ENCODE measurements at places on chromosomes 7 and 10.

DNA sequence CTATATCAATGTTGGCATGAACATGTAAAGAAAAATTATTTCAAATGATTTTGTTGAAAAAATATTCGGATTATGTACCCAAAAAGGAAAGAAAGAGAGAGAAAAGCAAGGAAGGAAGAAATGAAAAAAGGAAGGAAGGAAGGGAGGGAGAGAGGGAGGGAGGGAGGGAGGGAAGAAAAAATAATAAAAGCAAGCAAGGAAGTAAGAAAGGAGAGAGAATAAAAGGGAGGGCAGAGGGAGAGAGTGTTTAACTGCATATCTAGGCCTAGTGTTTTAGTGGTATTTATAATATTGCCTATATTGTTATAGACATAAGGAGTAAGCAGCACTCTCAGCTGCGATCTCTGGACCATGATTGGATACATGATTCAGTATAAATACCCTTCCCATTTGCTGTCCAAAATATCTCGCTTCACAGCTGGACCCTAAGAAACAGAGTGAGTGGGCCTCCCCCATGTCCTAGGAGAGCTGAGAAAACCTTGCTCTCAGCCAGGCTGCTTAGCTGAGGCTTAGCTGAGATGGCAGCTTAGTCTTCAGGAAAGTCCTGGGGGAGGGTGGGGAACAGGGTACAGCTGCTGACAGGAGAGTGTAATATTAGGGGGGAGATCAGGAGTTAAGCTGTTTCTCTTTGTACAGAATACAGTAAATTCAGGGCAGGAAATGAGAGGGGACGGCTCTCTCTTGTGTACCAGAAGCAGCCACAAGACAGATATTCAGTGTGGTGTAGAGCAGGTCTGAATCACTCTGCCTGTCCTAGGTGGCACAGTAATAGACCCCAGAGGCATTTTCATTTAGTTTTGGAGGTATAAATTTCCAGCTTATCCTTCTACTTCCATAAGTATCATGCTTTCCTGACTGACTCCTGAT lies 66.8 kb upstream of the TARP start:
- DNase-seq = no peak

DNA sequence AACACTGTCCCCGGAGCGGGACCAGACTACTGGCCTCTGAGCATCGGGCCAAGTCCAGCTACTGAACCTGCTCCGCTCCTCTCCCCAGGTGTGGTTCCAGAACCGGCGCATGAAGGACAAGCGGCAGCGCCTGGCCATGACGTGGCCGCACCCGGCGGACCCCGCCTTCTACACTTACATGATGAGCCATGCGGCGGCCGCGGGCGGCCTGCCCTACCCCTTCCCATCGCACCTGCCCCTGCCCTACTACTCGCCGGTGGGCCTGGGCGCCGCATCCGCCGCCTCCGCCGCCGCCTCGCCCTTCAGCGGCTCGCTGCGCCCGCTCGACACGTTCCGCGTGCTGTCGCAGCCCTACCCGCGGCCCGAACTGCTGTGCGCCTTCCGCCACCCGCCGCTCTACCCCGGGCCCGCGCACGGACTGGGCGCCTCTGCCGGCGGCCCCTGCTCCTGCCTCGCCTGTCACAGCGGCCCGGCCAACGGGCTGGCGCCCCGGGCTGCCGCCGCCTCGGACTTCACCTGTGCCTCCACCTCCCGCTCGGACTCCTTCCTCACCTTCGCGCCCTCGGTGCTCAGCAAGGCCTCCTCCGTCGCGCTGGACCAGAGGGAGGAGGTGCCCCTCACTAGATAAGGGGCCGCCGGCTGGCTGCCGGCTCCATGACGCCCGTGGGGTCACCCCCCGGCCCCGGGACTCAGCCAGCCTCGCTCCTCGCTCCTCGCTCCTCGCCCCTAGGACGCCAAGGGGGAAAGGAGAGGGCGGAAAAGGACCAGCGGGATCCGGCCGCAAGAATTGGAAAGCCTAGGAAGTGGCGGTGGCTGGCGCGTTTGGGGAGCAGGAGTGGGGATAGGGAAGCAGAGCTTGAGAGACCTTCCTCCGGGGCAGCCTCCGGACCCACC lies 3.4 kb downstream of the EVX1 start:
- no peak for DNase-seq

- no peak for DNase-seq
Observed at GRCh38 chr7:36171503-36171902, 18.4 kb downstream of the EEPD1 start.

GRCh38 chr7:832167-832967 lies at the start of gene SUN1:
Gene SUN1 (plus strand): TSS chr7:832476. CDS start chr7:832525, 49 bp downstream.
- DNase-seq = no peak

DNA sequence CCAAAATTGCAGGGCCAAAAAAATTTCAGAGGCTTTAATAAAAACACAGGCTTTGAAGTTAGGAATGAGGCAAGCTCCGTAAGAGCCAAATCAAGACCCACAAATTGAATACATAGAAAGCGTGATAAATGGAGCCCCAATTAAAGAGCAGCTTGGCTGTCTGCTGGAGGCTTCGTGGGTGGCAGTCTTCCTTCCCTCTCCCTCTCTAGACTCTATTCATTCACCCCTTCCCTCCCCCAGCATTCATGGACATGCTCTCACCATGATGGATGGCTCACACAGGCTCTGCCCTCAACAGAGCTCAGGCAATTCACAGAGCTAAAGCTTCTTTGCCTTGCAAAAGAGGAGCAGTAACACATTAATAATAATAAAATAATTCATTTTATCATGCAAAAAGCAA lies 214.1 kb downstream of the HERPUD2 start:
- DNase-seq = peak; percentile 15

- DNase-seq = no peak
Observed at GRCh38 chr10:99524050-99524666, 8.6 kb upstream of the NKX2-3 start.
